ENCODE measurements at places on chromosomes 1 and 21.

GRCh38 chr1:200629876-200630514 lies 9.4 kb upstream of the KIF14 start:
- no peak for DNase-seq

DNA sequence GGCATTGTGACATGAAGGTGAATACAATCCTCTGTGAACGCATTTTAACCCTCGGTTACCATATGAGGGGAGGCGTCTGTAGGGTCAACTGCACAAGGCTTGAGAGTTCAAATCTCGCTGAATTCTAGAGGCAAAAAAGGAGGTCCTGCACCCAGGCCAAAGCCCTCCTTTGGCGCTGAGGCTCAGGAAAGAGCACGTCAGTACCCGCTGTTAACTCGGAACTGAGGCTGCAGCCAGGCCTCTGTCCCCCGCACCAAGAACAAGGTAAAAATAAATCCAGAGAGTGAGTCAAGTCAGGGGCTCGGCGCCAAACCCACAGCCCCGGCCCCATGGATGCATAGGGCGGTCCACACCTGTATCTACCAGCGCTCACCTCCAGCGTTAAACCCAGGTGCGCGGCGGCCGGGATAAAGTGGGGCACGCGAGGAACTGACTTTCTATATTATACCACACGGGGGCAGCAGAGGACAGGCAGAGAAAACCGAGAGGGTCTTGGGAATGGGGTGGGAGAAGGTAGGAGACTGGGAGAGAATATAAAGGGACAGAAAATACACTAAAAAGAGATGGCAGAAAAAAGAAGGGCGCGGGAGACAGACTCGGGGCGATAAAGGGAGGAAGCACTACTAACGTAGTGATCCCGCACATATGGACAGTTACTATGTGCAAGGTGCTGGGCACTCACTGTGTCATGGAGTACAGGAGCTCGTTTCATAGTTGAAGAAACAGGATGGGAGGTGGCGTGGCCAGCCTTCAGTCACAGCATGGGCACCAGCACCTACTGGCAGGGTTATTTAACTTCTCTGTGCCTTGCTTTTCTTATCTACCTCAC lies 54.9 kb downstream of the DMRTA2 start:
- peak; percentile 24 for DNase-seq

DNA sequence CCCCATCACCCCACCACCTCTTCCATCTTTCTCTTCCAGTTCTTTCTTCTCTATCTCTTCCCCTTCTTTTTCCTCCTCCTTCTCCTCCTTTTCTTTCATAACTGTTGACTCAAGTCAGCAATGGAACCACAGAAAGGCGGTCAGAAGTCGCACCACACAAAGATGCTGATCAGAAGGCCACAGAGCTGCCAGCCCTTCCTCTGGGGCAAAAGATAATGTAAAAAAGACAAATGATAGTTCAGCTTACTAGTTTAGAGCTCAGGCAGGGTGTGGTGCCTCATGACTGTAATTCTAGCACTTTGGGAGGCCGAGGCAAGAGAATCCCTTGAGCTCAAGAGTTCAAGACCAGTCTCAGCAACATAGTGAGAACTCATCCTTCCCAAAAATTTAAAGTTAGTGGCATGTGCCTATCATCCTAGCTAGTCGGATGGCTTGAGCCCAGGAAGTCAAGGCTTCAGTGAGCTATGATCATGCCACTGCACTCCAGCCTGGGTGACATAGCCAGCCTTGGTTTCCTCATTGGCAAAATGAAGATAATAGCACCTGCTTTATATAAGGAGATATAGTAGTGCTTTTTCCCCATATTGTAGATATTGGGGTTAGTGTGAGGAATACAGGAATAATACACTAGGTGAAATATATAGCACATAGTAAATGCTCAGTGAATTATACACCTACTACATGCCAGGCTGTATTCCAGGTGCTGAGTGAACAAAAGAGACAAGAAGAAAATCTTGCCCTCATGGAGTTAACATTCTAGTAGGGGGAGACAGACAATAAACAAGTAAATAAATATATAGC lies 12.5 kb upstream of the IGSF3 start:
- DNase-seq = no peak

GRCh38 chr1:55141295-55141893 lies 73.8 kb downstream of the USP24 start:
- DNase-seq = no peak

DNA sequence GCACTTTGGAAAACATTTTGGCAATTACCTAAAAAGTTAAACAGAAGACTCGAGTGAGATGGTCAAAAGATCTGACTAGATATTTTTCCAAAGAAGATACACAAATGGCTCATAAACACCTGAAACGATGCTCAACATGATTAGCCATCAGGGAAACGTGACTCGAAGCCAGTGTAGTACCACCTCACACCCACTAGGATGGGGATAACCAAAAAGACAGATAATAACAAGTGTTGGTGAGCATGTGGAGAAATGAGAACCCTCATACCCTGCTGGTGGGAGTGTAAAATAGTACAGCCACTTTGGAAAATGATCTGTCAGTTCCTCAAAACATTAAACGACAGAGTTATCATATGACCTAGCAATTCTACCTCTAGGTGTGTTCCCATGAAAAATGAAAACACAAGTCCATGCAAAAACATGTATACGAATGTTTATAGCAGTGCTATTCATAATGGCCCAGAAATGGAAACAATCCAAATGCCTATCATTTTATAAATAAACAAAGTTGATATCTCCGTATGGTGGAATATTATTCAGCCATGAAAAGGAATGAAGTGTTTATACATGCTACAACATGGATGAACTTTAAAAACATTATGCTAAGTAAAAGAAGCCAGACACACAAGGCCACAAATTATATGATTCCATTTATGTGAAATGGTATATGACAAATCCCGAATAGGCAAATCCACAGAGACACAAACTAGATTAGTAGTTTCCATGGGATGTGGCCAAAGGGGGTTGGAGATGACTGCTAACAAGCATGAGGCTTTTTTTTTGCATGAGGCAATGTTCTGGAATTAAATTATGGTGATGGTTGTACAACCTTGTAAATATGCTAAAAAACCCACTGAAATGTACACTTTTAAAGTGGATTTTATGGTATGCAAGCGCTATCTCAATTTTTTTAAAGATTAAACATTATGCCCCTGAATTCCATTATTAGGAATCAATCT lies 625.3 kb downstream of the KIF26B start:
- no peak for DNase-seq

GRCh38 chr1:228354390-228355320 lies 52.0 kb downstream of the TRIM11 start:
- no peak for DNase-seq

GRCh38 chr1:96464066-96464465 lies 257.5 kb upstream of the PTBP2 start:
- no peak for DNase-seq

- DNase-seq = no peak
Measured at GRCh38 chr21:31927689-31928353, 55.0 kb downstream of the HUNK start.

GRCh38 chr1:41532206-41532975 lies 47.9 kb upstream of the EDN2 start:
- DNase-seq = no peak

DNA sequence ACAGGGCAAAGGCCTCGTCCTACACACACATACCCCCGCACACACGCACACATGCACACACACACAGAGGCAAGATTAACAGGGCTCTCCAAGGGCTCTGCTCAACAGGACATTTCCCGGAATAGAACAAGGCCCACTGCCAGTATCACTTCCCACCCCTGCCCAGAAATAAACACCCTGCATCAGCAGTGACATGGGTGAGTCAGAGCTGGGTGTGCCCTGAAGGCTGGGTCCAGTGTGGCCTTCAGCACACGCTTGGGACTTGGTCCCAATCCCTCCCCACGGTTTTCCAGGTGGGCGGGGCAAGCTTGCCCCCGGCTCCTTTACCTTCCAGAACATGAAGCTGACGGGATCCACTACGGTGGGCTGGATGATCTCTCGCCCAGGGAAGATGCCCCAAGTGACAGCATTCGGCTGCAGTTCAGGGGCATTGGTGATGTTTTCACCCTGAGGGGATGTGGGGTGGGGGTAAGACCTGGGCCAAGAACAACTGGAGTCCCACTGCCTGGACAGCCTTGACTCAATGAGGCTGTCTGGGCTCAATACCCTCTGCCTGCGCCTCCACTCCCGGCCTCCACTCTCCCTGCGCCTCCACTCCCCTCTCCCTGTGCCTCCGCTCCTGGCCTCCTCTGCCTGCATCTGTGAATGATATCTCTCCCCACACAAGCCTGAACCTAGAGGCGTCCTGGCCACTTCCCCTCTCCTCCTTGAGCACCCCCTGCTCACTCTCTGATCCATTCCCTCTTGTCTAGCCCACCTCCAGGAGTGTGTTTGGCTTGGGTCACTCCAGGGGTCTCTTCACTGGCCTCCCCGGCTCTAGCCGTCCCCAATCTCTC lies 14.7 kb downstream of the MTHFR start:
- no peak for DNase-seq

DNA sequence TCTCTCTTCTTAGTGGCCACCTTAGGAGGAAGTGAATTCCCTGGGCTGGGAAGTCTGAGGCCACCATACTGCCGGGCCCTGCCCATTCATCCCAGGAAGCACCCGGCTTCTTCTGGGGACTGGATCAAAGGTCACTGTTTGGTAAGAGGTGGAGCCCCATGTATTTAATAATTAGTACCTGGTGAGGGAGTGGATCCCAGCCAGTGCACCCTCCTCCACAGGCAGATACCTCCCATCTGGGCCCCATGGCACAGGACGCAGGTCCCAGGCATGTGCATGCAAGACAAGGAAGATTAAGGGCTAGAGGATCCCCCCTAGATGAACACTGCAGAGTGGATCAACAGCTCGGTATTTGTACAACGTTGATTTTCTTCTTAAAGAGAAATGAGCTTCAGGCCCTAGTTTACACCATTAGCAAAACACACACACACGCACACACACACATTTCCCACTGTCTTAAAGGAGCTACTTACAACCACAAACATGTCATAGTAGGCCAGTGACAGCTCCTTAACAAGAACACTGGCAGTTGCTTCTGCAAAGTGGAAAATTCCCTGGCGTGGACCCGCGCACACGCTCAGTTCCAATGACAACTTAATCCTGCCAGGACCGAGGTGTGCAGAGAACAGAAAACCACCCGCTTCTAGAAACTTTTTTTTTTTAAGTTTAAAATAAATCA lies 90.7 kb downstream of the MRPL37 start:
- no peak for DNase-seq

GRCh38 chr1:211735208-211736170 lies 60.1 kb upstream of the NEK2 start:
- DNase-seq = no peak

- no peak for DNase-seq
Measured at GRCh38 chr1:154838461-154838860, 31.6 kb downstream of the KCNN3 start.

DNA sequence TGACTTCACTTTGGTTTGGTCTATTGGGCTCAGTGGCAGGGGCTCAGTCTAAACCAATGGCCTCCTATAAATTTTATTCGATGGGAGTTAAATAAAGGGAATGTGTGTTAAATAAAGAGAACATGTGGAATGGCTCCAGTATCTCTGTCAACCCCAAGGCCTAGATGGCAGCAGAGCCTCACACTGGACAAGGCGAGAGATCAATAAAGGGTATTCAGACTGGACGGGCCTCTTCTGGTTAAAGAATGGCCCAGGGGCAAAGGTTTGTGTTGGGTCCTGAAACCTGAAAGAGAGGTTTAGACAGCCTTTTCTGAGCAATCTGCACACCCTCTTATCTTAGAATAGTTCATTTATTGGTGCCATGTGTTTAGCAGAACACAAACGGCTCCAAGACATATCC lies 34.7 kb downstream of the SH3BP5L start:
- DNase-seq = no peak

GRCh38 chr1:209291715-209292114 lies 291.8 kb upstream of the CAMK1G start:
- DNase-seq = no peak

DNA sequence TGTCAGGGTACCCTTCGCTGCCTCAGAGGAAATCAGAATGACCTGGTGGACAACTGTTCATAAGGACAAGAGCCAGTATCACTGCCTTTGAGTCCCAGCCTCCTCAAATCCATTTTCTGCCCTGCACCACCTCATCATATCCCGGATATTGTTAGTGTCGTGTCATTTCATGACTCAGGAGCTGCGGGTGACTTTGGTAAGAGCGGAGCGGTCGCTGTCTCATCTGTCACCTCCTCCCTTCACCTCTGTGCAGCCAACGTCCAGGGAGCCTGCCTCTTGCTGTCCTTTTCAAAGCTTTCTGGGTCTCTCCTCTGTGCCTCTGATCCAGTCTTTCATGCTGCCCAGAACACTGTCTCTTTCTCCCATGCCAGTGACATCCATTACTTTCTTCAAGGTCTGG lies 7.0 kb upstream of the C1orf198 start:
- DNase-seq = no peak

DNA sequence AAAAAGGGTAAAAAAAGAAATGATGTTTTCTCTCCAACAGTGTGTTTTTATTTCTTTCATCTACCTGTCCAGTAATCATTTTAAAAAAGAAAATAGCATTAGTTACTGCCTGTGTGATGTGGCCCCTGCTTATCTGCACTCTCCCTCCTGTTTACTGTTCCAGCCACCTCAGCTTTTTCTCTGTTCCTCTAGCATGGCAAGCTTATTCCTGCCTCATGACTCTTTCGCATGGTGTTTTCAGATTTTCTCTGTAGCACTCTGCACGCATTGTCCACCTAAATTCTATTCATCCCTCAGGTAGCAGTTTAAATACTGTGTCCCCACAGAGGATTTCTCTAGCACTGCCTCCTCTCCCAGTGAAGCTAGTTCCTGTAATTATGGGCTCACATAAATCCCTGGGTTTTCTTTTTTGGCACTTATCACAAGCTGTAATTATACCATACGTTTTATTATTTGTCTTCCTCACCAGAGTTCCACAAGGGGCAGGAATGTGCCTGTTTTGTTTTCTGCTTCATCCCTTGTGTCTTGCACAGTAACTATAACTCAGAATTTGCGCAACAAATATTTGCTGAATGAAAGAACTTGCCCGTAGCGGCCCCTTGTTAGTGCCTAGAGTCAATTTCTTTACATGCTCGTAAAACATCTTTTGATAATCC lies 51.4 kb upstream of the LRIG2 start:
- no peak for DNase-seq

DNA sequence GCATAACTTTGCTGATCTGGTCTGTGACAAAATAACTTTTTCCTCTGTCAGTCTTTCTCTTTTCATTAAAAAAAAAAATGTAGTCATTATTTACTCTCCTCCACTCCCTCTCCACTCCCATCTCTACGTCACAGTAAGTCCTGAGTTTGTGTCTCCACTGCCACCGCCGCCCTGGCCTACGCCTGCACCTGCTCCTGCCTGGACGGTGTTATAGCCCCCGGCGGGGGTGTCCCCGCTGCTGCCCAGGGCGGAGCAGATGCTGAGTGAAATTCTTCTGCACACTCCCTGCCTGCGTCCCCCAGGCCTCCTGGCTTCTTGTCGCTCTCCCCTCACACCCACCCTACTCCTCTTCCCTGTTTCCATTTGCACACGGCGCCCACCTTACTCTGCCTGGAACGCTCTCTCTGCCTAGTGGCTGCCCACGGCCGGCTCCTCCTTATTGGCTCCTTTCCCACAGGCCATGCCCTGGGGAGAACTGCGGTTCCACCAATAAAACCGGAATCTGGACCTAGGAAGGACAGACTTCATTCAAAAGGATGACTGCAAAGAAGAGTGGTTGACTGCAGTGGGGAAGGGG lies 55.2 kb upstream of the C1orf174 start:
- DNase-seq = no peak

- peak; percentile 60 for DNase-seq
Measured at GRCh38 chr1:161209790-161210409, 5.2 kb upstream of the FCER1G start.

GRCh38 chr1:197462539-197462938 lies 194.5 kb downstream of the CRB1 start:
- DNase-seq = no peak

Measured in stimulated activated CD4-positive, alpha-beta T cell treated with anti-CD3 and anti-CD28 coated beads, Interleukin-12 subunit alpha, Interleukin-12 subunit beta, amount 100 ng/mL, for 48 hours (primary cell).